ENCODE measurements at places on chromosomes 7 and 10.

DNA sequence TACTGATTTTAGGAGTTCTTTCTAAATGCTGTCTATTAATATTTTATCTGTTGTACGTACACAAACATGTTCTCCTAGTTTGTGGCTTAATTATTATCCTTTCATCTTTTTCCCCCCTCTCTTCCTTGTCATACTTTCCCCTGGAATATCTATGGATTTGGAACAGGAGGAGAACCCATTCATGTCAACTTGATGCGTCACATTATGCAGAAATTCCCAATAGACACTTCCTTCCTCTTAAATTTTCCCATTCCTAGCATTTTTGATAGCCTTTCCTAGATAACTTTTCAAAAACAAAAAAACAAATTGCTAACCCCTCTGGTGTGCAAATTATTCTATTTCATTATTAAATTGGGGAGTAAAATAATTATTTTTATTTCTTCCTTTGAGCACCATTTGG, 36.2 kb downstream of the SLC35B4 start:
- no peak for DNase-seq

DNA sequence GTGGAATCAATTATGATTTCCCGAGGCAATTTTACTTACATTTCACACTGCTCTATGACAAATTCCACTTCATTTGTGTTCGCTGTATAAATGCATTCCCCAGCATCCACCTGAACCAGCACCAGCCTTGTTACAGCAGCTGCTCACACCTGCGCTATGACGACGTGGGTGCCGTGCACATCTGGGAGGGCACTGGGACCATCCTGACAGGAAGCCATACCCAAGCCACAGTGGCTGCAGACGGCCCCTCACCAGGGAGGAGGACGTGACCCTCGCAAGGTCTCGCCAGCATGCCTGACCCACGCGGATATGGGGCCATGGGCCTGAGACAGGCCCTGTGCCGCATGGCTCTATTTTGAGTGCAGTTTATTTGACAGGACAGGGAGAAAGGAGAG, 201.3 kb downstream of the MAD1L1 start:
- DNase-seq, result no peak

DNA sequence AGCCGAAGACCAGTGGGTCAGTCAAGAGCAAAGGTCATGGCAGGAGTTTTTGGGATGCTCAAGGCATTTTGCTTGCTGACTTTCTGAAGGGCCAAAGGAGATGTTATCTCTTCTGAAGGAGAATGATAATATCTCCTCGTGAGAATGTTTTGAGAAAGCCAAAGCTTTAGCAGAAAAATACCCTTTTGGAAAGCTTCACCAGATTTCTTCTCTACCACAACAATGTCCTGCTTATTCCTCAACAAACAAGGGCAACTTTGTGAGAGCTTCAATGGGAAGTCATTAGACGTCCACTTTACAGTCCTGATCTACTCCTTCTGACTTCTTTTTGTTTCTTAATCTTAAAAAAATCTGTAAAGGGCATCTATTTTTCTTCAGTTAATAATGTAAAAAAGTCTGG, 132.8 kb upstream of the DNAJB12 start:
- DNase-seq, result no peak

GRCh38 chr7:105112440-105113418, 98.7 kb downstream of the KMT2E start:
- no peak for DNase-seq

All from thyroid gland (tissue), 4 donors.